ENCODE measurements at places on chromosomes 4 and X.
A peak's percentile ranks its signal among the peaks of the same experiment; 100 is the strongest.

- DNase-seq, result no peak
Measured at GRCh38 chr4:138650929-138651448, 364.6 kb upstream of the NOCT start.

DNA sequence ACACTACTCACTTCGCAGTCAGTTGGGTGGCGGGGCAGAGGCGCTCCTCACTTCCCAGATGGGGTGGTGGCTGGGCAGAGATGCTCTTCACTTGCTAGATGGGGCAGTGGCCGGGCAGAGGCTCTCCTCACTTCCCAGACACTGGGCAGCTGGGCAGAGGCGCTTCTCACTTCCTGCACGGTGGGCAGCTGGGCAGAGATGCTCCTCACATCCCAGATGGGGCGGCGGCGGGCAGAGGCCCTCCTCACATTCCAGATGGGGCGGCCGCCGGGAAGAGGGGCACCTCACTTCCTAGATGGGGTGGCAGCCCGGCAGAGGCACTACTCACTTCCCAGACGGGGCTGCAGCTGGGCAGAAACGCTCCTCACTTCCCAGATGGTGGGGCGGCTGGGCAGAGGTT lies 199.8 kb downstream of the RTL9 start:
- DNase-seq, result no peak

GRCh38 chr4:105619188-105619931 lies 66.9 kb downstream of the ARHGEF38 start:
- DNase-seq, result no peak

GRCh38 chr4:4666693-4667621 lies 125.1 kb upstream of the STX18 start:
- DNase-seq, result no peak

DNA sequence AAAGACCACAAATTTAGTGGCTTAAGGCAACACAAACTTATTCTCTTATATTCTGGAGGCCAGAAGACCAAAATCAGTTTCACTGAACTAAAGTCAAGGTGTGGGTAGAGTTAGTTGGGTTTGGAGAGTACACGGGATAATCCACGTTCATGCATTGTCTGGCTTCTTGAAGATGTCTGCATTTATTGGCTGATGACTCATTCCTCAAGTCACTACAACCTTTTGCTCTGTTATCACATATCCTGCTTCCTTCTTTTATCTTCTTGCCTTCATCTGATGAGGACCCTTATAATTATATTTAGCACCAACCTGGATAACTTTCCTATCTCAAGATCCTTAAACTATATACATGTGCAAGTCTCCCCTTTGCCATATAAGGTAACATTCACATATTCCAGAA lies 590.0 kb downstream of the FSTL5 start:
- no peak for DNase-seq

GRCh38 chr4:20421603-20421985 lies 169.9 kb downstream of the SLIT2 start:
- DNase-seq, result no peak

DNA sequence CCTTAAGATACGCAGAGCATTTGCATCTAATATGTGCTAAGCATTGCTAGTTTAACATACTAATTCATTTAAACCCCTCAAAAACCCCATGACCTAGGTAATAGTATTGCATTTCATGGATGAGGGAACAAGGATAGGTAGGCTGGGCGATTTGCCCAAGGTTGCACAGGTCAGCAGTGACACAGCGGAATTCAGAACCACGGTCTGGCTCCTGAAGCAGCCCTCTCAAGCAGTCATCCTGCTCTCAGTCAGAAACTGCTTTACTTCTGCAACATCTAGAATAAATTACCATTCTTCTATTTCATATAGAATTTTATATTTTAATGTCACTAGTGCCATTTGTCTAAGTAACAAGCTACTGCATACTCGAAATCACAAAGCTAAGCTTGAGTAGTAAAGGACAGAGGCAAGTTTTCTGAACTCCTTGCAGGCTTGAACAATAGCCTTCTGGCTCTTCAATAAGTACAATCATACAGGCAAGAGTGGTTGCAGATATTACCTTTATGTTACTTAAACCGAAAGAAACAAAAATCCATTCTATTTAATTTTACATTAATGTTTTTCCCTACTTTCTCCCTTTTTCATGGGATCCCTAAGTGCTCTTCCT lies 555 bp upstream of the SPP1 start:
- no peak for DNase-seq

- peak; percentile 14 for DNase-seq
Measured at GRCh38 chrX:17744896-17745523, 7.7 kb downstream of the SCML1 start.

- DNase-seq, result no peak
Measured at GRCh38 chr4:177266506-177266905, 43.2 kb upstream of the NEIL3 start.

DNA sequence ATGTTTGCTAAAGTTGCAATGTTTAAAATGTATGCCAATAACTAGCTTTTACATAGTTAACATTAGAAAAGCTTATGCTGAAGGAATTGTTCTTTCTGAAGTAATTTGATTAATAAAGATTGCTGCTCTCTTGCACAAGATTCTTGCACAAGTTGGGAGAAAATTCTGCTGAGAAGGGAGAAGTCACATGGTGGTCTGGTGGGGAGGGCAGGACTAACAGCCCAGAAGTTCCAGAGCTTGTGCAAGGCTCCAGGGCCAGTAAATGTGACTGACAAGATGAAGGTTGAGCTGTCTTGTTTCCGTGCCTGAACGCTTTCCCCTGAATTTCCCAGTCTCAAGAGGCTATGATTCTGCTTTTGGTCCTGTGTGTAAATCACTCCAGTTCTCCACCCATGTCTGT lies 112.9 kb upstream of the VCX start:
- DNase-seq, result no peak

All from CD4-positive, alpha-beta T cell treated with Interleukin-17A for 1 hour (primary cell).